Activated T-cell treated with anti-CD3 and anti-CD28 coated beads, Interleukin-2, amount 50 U/mL, for 72 hours (primary cell): ENCODE measurements at places on chromosomes 2 and 18.
A peak's percentile ranks its signal among the peaks of the same experiment; 100 is the strongest.

GRCh38 chr2:238294393-238295143, 6.2 kb upstream of the PER2 start:
- no peak for DNase-seq

DNA sequence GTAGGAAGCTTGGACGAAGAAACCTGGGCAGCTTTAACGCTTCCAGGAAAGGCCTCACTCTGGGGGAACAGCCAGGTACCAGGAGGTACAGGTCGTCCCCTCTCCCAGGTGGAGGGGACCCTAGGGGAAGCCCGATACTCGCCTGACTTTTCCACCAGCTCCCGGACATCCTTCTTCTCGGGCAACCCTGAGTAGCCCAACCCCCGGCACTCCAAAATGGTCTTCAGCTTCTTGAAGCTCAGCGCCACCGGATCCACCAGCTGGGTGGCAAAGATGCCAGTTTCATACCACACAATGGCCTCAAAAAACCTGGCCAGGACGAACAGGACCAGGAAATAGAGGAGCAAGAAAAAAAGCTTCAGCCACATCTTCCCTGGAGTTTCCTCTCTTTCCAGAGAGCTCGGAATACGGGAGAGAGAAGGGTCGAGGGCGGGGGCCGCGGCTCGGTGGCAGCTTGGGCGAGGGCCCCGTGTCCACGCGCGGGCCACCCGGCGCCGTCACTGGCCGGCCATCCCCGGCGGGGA, 1.1 kb downstream of the RNF103 start:
- no peak for DNase-seq

- DNase-seq, result no peak
These were observed 11.5 kb upstream of the SERPINB13 start for GRCh38 chr18:63575681-63576080.

- no peak for DNase-seq
These were observed 145.3 kb upstream of the ALKAL2 start for GRCh38 chr2:433216-433615.

- DNase-seq, result no peak
These were observed 308.4 kb upstream of the GCFC2 start for GRCh38 chr2:76019128-76019527.

DNA sequence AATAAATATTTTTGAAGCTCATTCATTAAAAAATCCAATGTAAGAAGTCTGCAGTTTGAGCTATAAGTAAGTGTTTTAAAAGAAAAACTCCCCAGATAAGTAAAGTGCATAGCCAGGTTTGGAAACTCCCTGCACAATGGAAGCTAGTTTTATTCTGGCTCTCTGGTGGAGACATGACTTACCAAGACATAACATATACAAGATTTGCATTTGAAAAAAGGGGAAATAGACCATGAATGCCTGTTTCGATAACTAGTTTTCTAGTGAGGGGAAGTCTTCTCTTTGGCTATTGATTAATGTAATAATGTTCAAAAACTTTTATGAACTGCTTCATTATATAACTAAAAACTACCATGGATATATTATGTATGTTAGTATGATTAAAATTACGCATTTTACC, 435.2 kb downstream of the ARHGAP15 start:
- DNase-seq, result no peak

DNA sequence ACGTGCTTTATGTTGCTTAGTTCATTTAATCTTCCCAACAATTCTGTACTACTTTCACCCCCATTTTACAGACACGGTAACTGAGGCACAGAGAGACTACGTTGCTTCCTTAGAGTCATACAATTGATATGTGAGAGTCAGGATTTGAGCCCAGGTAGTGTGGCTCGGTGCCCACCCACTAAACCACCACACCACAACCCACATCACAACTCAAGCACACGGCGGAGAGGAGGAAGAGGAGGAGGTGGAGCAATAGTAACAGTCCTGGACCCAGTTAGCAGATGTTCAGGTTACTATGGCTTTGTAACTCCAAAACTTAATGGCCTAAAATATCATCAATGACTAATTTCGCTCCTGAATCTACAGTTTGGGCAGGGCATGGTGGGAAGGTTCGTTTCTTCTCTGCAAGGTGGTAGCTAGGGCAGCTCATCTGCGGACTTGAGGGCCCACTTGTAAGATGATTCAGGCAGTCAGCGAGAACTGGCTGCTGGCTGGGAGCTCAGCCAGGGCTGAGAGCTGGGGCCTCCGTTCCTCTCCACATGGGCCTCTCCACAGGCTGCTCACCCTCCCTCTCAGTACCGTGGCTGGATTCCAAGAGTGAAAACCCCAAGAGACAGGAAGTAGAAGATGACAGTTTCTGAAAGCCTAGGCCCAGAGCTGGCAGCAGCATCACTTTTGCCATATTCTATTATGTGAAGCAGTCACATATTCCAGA, 167.1 kb downstream of the ZFP36L2 start:
- DNase-seq, result peak; percentile 81

GRCh38 chr2:44456946-44457345, 95.2 kb downstream of the CAMKMT start:
- no peak for DNase-seq

DNA sequence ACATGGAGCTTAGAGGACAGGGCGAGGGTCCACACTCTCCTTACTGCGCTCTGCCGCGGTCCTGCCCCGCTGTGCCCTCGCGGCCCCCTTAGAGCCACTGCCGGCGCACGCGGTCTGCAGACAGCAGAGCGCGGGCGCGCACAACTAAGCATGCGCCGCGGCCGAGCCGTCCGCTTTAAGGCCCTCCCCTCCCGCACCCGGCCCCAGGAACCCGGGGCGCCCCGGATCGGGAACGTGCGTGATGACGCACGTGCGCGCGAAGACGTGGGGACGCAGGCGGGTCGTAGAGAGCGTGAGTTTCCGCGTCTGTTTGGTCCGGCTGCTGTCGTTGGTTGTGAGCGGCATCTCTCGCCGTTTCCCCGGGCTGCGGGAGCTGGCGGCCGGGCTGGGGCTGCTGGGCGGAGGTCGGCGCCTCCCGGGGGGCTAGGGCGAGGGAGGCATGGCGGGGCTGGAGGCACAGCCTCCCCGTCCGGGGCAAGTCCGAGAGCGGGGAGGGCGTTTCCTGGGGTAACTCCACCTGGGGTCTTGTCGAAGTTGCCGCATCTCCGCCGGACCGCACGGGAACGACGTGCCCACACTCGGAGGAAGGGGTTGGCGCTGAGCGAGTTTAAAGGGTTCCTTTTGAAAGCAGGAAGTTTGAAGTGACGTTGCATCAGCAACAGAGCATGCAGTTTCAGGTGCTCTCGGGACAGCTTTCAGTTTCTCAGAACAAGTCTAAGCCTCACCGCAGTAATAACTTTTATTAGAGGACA, at the start of gene RHBDD1:
TSS of gene RHBDD1 (plus strand) at position 259 of the 752 bp plus-strand sequence. CDS start 28,640 bp downstream, outside the sequence.
- DNase-seq, result peak; percentile 95

GRCh38 chr18:35671966-35672603, 90.5 kb downstream of the GALNT1 start:
- no peak for DNase-seq

GRCh38 chr2:27494944-27495554, at the start of gene FNDC4:
TSS of gene FNDC4 (minus strand) at chr2:27495200. CDS start at chr2:27494679, 521 bp downstream.
- peak; percentile 41 for DNase-seq

GRCh38 chr2:100334929-100335328, 12.6 kb upstream of the LONRF2 start:
- no peak for DNase-seq

DNA sequence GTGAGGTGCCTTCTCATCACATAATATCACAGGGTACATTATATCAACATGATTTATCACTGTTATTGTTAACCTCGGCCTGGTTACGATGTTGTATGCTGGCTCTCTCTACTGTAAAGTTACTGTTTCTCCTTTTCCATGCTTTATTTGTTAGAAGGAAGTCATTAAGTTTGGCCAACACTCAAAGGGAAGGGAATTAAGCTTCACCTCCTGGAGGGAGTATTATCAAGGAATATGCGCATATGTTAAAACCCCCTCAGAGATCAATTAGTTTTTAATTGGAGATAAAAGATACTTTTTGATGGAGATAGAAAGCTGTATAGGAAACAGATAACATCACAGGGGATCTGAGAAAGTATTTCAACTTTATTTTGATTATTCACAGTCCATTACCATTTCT, 221.6 kb downstream of the DLGAP1 start:
- DNase-seq, result no peak

DNA sequence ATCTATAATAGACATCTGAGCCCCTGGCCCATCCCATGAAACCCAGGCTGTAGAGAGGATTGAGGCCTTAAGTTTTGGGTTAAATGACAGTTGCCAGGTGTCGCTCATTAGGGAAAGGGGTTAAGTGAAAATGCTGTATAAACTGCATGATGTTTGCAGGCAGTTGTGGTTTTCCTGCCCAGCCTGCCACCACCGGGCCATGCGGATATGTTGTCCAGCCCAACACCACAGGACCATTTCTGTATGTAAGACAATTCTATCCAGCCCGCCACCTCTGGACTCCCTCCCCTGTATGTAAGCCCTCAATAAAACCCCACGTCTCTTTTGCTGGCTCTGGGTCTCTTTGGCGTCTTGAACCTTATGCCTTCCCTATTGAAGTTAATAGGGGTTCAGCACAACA, 110.7 kb downstream of the XRCC5 start:
- no peak for DNase-seq

- DNase-seq, result no peak
These were observed 1.4 kb downstream of the DNAJC10 start for GRCh38 chr2:182717416-182717815.

GRCh38 chr2:172102391-172103359, at the start of gene DLX2:
TSS of gene DLX2 (minus strand) at chr2:172102900. CDS start at chr2:172102538, 362 bp downstream.
- DNase-seq, result peak; percentile 78

DNA sequence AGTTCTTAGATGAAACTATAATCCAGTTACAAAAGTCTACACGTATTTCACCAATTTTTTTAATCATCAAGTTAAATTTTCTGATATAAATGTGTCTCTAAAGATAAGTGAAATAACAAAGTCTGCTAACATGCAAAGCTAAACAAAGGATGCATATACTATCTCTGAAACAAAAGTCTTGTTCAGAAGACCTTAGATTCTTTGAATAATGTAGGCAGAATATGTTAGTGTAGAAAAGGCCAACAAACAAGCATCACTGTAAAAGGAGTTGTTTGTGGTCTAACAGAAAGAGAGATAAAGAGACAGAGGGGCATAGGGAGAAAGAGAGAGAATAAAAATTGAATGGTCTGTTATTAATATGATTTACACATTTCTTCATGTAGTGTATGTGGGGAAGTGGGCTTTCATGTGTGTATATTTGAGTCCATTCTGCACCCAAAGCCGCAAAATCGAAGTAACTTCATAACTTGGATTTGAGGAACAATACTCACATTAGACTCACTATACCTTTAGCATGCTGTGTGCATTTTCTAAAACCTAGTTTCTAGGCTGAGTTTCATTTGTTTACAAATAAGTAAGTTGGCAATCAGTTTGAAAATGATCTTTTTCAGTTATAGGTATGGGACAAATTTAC, 734.8 kb upstream of the REG3G start:
- no peak for DNase-seq

DNA sequence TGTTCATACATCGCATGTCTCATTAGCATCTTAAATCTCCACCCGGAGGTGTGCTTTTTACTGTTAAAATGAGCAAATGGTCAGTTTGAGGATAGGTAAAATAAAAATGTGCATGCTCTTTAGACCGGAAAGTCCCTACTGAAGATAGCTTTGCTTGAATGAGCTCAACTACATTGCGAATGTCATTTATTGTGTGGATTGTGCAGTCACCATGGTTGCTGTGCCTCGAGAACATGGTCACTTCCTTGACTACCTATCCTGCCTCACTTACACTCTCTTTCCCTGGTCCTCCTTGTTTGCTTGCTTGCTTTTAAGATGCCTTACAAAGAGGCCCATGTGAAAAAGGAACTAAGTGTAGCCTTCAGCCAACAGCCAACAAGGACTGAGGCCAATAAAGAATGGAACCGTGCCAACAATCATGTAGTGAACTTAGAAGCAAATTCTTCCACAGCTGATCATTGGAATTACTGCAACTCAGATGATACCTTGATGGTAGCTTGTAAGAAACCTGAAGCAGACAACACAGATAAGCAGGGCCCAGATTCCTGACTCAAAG, 72.2 kb upstream of the BARD1 start:
- no peak for DNase-seq

DNA sequence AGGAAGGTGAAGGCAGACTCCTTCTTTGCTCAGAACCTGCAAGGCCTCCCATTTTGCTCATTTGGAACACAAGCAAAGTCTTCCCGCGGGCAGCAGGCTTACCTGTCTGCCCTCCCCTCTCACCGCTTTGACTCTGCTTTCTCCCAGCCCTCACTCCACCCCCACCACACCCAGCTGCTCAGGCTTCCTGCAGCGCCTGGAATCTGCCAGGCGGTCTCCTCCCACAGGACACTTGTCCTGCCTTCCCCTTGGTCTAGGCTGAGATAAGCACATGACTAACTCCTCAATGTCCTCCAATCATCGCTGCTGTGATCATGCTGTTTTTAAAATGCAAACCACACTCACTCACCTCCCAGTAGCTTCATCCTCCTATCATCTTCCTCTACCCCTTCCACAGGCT, 430.0 kb downstream of the ZNF516 start:
- no peak for DNase-seq

- DNase-seq, result no peak
These were observed 12.8 kb upstream of the MAP3K20 start for GRCh38 chr2:173062801-173063200.

GRCh38 chr18:24053211-24053610, 38.7 kb downstream of the TTC39C start:
- DNase-seq, result no peak

DNA sequence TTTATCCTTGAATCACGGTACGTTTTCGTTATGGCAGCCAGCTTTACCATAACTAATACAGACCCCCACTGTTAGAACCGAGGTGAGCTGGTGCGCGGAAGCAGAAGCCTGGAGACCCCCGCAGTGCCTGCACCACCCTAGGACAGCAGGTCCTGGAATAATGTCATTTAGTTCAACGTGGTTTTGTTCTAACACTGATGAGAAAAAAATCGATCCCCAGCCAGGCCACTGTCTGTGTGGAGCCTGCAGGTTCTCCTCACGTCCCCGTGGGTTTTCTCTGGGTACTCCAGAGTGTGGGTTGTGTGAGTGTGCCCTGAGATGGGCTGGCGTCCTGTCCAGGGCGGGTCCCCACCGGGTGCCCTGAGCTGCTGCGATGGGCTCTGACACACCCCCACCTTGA, 69.9 kb upstream of the ST3GAL5 start:
- DNase-seq, result no peak
